RWPE2 (cell line): ENCODE measurements at places on chromosomes 6 and 20.

GRCh38 chr6:41881506-41881905 lies 13.7 kb downstream of the USP49 start:
- DNase-seq, result no peak

- DNase-seq, result peak; percentile 62
Observed at GRCh38 chr6:108114841-108115597, 40.5 kb upstream of the OSTM1 start.

DNA sequence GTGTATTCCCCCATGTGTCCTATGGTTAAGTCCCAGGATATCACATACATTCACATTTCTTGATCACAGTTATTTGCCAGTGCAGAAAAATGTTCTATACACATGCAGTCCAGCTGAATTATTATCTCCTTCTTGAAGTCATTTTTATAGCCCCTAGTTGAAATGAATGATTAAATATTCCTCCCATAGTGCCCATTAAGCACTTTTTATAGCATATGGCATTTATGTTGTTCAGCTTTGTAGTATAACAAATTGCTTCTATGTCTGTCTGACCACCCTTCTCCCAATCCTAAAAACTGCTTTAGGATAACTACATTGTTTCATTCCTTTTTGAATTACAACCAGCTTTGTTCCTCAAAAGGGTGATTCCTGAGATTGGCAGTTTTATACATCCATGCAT lies 123.5 kb downstream of the ADGRB3 start:
- DNase-seq, result no peak

GRCh38 chr6:7324520-7324919 lies 11.5 kb upstream of the SSR1 start:
- no peak for DNase-seq

GRCh38 chr6:168596344-168596743 lies 155.4 kb downstream of the SMOC2 start:
- DNase-seq, result no peak

DNA sequence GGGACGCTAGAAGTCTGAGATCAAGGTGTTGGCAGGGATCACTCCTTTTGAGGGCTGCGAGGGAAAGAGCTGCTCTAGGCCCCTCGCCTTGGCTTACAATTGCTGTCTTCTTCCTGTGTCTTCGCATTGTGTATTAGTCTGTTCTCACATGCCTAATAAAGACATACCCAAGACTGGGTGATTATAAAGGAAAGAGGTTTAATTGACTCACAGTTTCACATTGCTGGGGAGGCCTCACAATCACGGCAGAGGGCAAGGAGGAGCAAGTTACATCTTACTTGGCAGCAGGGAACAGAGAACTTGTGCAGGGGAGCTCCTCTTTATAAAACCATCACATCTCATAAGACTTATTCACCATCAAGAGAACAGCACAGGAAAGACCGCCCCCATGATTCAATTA lies 102.5 kb upstream of the ASF1A start:
- no peak for DNase-seq

DNA sequence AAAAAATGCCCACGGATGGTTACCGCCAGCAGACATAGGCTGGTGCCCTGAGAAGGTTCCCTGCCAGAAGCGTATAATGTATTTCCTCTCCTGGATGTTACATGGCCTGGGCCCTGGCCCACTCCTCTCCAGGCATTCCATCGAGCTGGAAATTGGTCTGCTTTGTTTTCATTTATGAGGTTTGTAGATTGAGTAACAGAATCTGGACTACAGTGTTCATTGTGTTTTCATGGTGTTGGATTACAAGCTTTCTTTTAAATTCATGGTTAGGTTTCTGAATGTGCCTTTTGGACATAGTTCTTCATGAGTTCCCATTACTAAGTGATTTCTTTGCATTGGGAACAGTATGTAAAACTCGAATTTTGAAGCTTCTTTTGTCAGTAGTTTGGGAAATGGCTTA lies 6.4 kb downstream of the TIAM2 start:
- no peak for DNase-seq

GRCh38 chr6:53313784-53314400 lies 34.9 kb downstream of the ELOVL5 start:
- DNase-seq, result no peak

GRCh38 chr20:40640667-40641066 lies 48.4 kb downstream of the MAFB start:
- peak; percentile 25 for DNase-seq

GRCh38 chr20:37519508-37520418 lies 1.3 kb upstream of the NNAT start:
- peak; percentile 83 for DNase-seq

GRCh38 chr6:159125014-159125609 lies 44.1 kb upstream of the FNDC1 start:
- DNase-seq, result no peak

DNA sequence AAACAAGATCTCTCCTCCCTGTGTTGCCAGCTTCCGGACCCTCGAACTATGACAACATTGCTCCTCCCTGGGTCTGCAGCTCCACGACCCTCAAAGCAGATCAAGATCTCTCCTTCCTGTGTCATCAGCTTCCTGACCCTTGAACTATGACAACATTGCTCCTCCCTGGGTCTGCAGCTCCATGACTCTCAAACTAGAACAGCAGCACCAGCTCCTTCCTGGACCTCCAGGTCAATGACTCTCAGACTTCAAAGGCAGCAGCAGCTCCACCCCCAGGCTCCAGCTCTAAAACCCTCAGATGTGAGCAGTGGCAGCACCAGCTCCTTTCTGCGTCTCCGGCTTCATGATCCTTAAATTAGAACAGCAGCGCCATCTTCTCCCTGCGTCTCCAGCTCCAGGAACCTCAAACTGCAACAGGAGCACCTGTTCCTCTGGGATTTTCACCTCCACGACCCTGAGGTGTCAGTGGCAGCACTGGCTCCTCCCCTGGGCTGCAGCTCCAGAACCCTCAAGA lies 341.0 kb upstream of the SULF2 start:
- DNase-seq, result no peak

GRCh38 chr20:64068386-64069208 lies 5.6 kb downstream of the TCEA2 start:
- peak; percentile 84 for DNase-seq

DNA sequence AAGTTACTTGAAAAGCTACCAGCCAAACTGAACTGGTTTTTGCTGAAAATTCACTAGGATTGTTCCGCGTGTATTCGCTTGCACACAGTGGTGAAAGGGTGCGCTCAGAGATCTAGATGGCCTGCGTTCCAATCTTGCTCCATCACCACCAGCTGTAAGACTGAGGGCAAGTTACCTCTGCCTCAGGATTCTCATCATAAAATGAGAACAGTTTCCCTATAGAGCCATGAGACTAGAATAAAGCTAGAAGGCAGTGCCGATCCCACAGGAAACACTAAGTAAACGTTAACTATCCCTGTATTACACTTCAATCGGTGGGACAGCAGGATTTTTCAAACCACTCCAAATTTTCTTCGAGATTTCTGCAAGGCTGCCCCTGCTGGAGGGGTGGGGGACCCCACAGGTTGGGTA lies 838 bp downstream of the AHCY start:
- DNase-seq, result no peak

DNA sequence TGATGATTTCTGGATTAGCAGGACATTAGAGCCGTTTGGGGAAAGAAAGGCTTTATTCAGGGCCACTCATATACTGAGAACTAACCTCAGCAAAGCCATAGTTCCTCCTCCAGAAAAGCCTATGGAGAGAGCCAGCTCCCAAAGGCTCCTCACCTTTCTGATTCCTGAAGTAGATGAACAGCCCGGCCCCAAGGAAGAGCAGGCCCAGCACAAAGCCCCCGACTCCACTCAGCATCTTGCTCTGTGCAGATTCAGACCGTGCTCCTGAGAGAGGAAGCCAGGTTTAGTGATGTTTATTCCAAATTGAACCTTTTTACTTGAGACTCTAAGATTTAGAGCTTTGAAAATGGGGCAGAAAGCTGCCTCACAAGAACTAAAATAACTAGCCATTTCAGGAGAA lies 9.1 kb downstream of the HLA-DRB1 start:
- DNase-seq, result no peak

GRCh38 chr6:150334790-150335783 lies 33.7 kb upstream of the IYD start:
- no peak for DNase-seq

- DNase-seq, result no peak
Observed at GRCh38 chr6:83125425-83125824, 58.0 kb downstream of the DOP1A start.

GRCh38 chr20:8589956-8590355 lies 457.9 kb downstream of the PLCB1 start:
- no peak for DNase-seq

- DNase-seq, result no peak
Observed at GRCh38 chr6:111406200-111406721, 76.8 kb downstream of the REV3L start.

DNA sequence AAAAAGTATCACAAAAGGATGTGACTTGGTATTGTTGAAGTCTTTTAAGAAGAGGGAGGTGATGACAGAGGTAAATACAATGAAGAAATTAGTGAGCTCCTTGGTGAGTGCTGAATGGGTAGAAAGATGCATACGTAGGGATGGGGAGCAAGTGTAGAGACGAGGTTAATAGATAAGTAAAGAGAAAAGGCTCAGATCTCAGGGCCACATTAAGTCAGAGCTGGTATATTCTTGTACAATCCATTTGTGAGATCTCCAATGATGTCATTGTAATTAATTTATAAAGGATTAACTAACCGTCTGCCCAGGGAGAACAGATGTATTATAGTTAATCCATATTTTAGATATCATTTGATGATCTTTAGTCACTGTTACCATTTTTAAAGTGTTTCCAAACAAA lies 43.4 kb downstream of the SMPDL3A start:
- DNase-seq, result no peak

- no peak for DNase-seq
Observed at GRCh38 chr20:39850821-39851330, 838.2 kb downstream of the MAFB start.

DNA sequence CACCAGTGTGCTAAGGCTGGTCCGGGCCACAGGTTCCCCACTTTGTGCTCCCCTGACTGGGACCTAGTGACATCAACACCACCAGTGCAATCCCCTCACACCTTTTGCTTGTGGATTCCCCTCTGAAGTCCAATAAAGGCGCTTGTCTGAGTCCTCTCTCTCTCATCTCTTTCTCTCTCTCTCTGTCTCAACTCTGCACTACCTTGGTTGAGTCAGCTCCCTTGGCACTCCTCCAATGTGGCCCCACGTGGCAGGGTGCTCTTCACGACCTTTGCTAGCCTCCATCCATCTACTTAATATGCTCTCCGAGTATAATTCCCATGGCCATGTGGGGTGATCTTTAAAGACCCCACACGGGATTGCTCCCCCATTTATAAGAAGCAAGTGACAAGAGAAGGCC lies 385.0 kb downstream of the CD83 start:
- no peak for DNase-seq

DNA sequence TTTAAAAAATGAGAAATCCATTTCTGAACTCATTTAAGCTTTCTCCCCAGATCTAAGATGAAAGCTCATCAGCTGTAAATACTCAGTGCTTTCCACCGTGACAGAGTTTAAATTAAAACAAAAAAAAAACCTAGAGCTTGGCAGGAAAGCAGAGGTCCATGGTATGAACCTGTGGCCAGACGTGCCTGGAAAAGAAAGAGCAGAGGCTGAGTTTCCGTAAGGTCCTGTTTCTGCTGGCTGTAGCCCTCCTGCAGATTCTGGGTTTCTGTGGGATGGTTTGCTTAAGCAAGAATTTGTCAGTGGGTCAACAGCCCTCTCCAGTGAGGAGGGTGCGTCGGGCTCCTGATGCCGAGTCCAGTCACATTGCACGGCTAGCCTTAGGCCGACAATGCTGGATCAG lies 383.2 kb downstream of the SAMD5 start:
- DNase-seq, result no peak

- no peak for DNase-seq
Observed at GRCh38 chr20:8205996-8206395, 73.9 kb downstream of the PLCB1 start.

- no peak for DNase-seq
Observed at GRCh38 chr6:15734118-15734897, 71.5 kb upstream of the DTNBP1 start.

DNA sequence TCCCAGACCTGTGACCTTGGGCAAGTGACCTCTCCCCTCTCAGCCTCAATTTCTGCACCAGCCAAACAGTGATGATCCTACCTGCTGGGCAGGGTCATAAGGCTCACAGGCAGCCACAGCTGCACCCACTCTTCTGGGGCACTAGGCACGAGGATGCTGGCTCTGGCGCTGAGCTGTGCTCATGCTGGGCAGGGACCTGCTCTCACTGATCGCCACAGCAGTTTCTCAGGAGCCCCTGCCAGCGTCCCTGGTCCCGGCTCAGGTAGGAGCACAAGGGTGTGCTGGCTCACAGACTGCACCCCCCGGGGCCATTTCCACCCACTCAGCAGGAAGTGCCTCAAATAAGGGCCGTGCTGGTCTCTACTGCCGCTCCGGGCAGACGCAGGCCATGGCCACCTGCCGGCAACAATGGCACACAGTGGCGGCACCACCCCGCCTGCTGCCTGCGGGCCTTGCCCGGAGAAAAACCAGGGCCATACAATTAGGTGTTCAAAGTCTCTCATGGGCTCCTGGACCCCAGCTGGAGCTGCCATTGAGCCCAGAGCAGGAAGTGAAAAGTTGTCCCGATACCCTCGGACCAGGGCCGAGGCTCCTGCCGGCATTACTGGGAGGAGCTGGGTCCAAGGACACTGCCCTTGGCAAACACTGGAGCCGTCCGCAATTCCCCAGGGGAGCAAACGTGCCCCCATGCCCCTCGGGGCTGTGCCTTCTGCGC lies 4.6 kb upstream of the CABLES2 start:
- DNase-seq, result peak; percentile 84

DNA sequence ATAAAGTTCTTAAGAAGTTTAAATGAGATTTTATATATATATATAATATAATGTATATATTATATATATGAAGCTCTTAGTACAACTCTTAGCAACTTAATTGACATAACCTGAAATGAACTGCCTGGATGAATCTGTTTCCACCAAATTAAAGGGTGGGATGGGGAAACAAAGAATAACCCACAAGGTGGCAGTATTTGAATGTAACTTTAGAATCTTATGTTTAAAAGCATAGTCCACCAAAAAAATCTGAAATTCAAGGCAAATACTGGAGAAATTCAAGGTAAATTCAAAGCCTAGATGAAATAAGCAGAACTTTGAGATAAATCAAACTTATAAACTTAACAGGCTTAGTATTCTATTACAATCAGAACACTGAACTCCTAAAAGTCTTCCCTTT lies 4.4 kb upstream of the IBTK start:
- no peak for DNase-seq

GRCh38 chr6:52419809-52420667 lies at the start of gene EFHC1:
TSS of gene EFHC1 (plus strand) at chr6:52420342. CDS start at chr6:52420411, 69 bp downstream.
- peak; percentile 98 for DNase-seq

DNA sequence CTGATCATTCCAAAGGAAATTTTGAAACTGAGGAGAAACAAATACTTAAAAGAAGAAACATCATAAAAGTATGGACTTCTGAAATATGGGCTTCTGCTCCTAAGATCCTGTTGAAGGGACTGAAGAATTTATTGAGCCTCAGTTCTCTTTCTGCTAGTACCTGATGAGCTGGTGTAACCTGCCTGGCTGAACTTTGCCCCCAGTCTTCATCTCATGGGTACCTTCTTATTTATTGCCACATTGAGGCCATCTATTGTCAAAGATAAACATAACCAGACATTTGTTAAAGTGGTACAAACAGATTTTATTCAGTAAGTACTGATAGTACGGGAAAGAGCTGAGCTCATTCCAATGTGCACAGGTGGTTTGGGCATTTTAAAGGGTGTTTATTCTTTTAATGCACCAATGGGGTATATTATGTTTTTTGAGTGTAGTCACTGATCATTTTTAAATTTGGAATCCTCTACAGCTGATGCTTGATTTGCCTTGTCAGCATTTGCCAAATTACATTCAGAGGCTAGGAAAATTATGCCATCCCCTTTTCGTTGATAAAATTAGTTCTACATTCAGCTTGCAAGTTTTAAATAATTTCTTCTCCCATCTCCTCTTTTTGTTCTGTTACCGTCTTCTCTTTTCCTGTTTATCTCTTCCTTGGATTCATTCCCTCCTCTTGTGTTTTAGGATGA lies 118.2 kb downstream of the PRIM2 start:
- DNase-seq, result no peak
